ENCODE measurements at places on chromosomes 7 and 10.

DNA sequence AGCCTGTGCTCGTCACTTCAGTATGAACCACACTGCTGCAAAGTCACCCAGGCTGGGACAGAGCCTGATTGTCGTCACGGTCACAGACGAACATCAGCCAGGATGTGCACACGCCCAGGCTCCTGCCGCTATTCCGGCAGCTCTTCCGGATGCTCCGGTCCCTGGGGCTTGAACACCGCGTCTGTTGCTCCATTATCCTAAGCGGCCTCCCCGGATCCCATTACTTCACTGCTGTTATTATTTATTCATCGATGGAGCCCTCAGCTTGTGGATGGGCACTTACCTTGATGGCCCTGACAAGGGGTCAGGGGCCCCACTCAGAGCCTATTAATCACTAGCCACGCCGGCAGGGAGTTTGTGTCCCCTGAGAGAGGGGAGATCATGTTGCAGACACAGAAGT is 120.8 kb upstream of the PCBD1 start:
- DNase-seq = no peak

GRCh38 chr10:28375399-28376354 is 72.8 kb upstream of the MPP7 start:
- no peak for DNase-seq

GRCh38 chr10:80207768-80208370 is 2.5 kb upstream of the ANXA11 start:
- DNase-seq = no peak

DNA sequence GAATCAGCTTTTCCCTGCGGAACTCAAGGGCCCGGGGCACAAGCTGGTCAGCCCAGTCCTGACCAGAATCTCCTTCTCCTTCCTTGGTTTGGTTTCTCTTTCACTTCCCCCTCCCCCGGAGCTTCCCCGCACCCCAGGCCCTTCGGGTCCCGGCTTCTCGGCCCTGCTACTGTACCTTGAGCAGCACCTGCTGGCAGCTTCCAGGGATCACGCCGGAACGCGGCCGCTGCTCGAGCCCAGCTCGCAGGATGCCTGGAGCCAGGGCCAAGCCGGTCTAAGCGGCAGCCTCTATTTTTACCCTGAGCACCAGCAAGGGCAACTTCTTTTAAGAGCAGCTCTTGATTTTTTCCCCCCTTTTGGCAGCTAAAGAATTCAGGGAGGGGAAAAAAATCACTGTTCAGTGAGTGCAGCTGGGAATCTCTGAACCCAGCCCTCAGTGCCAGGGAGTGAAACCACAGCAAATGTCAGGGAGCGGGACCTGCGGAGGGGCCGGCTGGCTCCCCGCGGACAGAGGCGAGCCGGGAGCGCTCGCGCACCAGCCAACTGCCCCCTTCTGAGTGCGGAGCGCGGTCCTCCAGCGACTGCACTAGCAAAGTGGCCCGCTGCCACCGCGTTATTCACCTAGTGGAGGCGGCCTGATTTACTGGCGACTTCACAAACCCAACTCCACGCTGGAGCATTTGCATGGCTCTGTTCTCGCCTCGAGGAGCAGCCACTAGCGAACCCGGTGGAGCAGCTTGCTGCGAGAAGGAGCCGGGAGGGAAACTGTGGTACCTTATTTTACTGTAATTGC is 2.4 kb upstream of the INHBA start:
- no peak for DNase-seq

- DNase-seq = no peak
Observed at GRCh38 chr10:110352930-110353243, 48.2 kb upstream of the SMNDC1 start.

- DNase-seq = no peak
Observed at GRCh38 chr10:103723557-103723956, 131.8 kb downstream of the SH3PXD2A start.

- DNase-seq = no peak
Observed at GRCh38 chr7:86647385-86648094, 3.8 kb downstream of the GRM3 start.

GRCh38 chr7:10579561-10579960 is 394.1 kb upstream of the PHF14 start:
- DNase-seq = no peak
